ENCODE measurements at places on chromosomes 3 and 15.

- no peak for DNase-seq
Observed at GRCh38 chr3:108505811-108506210, 4.6 kb downstream of the MYH15 start.

DNA sequence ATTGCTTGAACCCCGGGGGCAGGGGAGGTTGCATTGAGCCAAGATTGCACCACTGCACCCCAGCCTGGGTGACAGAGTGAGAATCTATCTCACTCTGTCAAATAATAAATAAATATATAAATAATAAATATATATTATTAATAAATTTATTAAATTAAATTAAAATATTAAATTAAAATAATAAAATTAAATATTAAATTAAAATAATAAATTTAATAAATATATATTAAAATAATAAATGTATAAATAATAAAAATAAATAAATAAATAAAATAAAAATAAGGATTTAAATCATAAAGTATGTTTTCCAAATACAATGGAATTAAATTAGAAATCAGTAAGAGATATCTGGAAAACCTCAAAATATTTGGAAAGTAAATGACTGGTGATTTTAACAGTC lies 43.3 kb downstream of the ATOSA start:
- no peak for DNase-seq

DNA sequence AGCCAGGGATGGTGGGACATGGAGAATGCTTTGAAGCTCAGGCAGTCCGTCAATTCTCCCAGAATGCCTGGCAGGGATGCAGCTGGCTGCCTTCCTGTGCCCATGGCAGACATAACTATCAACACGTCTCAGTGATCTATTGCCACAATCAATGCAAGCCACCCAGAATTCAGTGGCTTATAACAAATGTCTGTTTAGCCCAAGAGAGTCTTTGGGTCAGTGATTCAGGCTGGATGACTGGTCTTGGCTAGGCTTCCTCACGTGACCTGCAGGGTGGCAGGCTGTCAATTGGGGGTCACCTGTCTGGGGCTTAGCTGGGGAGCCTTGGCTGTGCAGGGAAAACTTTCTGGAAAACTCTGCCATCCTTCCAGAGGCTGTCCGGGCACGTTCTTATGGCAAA lies 213.1 kb upstream of the LRRFIP2 start:
- no peak for DNase-seq

DNA sequence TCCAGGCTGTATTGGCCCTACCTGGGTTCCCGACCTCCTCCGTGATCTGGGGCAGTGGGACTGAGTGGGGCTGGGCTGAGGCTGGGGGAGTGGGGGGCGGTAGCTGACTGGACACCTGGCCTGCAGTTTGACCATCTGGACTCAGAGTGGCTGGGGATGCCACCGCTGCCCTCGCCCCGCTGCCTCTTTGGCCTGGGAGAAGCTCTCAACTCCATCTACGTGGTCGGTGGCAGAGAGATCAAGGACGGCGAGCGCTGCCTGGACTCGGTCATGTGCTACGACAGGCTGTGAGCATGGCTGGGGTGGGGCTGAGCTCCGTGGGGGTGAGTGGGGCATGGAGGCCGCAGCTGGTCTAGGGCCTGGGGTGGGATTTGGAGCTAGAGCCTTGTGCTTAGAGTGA lies 2.7 kb downstream of the KLHL40 start:
- DNase-seq, result no peak

DNA sequence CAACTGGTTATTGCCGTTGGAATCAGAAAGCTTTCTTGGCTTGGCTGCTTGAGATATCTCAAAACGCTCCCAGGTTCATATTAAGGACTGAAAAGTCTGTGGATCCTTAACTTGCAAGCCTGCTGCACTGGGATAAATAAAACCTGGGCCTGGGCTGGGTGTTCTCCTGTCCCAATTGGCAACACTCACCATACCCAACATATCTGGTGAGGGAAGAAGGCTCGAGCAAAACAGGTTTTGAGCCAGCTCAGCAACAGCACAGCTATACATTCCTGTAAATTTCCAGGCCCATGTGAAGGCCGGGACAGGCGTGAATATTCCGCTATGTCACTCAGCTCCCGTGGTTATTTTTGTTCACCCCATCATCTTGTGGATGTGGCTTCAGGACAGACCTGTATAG lies 169.0 kb upstream of the BCL6 start:
- no peak for DNase-seq

All from HuH-7.5 (cell line).